ENCODE measurements at places on chromosomes 4 and X.

DNA sequence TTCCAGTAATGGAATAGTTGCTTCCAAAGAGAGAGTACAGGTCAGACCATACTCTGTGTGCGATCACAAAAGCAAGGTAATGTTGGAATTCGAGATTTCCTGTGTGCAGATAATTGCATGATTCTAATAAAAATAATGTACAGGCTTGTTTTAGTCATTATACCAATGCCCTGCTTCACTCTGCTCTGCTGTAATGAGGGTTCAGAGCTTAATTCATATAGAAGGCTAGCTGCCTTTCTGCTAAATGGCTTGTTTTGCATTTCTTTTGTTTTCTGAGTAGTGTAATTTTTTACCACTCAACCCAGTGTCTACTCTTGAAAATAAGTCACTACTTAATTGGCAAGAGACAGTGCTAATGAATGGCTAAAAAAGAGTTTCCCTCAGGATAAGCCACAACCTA is 236.0 kb downstream of the CAMK2D start:
- DNase-seq: no peak

- DNase-seq: no peak
These were observed 2.9 kb downstream of the PDGFRA start for GRCh38 chr4:54231768-54232688.

GRCh38 chr4:88610771-88611170 is 18.5 kb downstream of the HERC3 start:
- no peak for DNase-seq

DNA sequence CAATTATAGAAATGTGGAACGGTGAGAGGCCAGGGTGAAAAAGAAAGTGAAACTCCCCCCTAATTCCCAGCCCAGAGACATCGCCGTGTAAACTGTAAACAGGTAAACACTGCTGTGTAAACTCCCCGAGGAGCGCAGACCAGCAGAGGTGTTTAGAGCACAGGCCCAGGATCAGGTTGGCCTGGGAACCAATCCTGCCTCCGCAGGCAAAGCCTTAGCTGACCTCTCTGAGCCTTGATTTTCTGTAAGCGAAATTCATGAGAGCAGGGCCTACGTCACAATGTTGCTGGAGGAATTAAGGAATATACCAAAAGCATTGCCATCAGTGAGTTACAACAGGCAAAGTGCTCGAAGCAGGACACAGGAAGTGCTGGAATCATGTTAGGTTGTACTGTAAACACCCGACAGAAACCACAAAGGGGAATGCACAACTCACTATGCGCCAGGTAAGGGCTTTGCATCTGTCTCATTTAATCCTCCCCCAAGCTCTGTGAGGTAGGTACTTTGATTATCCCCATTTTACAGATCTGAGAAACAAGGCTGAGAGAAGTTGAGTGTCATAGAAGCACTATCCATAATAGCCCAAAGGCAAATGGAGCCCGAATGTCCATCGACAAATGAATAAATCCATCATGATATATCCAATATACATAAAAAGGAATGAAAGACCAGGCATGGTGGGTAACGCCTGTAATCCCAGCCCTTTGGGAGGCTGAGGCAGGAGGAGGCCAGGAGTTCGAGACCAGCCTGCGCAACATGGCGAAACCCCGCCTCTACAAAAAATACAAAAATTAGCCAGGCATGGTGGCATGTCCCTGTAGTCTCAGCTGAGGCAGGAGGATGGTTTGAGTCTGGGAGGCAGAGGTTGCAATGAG is 30.7 kb upstream of the KIAA0232 start:
- no peak for DNase-seq

- no peak for DNase-seq
These were observed 23.0 kb upstream of the CLDN24 start for GRCh38 chr4:183345261-183345660.

DNA sequence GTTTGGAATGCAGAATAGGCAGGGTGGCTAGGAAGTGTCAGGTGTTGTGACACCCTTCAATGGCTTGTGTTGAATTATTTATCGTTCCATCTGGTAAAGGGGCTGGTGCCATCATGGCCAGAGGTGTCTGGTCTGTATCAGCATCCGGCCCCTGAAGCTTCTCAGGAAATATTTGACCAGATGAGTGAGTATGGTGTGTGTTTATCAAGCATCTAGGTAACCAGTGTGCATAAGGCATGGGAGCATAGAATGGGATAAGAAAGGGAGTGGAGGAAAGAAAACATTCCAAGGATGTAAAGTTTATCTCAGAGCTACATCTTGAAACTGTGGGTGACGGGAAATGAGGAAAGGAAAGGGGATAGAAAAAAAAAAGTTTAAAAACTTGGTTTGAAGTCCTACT is 109.4 kb downstream of the KLHL4 start:
- no peak for DNase-seq

GRCh38 chr4:113968473-113968872 is 11.0 kb downstream of the ARSJ start:
- DNase-seq: no peak
